ENCODE measurements at places on chromosomes 2 and 18.

- no peak for DNase-seq
These were observed 189.1 kb upstream of the ERBB4 start for GRCh38 chr2:212727751-212728150.

DNA sequence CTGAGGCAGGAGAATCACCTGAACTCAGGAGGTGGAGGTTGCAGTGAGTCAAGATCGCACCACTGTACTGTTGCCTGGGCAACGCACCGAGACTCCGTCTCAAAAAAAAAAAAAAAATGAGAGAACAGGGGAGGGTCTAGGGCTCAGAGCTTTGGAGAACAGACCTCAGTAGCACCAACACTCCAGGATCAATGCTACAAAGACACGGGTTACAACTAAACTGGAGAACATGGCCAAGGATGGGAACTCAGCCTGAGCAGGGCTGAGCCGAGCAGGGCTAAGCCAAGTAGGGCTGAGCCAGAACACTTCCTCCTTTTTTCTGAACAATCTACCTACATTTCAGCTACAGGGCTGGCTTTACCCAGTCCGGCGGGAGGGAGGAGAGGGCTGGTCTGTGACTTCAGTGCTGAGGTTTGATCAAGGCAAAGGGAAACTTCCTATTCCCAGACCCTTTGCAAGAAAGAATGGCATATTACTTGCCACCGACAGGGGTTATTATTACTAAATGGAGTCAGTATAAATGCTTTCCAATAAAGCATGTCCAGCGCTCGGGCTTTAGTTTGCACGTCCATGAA, 2.9 kb upstream of the CASP8 start:
- DNase-seq, result no peak

GRCh38 chr2:58073751-58074150, 27.1 kb downstream of the VRK2 start:
- DNase-seq, result no peak

DNA sequence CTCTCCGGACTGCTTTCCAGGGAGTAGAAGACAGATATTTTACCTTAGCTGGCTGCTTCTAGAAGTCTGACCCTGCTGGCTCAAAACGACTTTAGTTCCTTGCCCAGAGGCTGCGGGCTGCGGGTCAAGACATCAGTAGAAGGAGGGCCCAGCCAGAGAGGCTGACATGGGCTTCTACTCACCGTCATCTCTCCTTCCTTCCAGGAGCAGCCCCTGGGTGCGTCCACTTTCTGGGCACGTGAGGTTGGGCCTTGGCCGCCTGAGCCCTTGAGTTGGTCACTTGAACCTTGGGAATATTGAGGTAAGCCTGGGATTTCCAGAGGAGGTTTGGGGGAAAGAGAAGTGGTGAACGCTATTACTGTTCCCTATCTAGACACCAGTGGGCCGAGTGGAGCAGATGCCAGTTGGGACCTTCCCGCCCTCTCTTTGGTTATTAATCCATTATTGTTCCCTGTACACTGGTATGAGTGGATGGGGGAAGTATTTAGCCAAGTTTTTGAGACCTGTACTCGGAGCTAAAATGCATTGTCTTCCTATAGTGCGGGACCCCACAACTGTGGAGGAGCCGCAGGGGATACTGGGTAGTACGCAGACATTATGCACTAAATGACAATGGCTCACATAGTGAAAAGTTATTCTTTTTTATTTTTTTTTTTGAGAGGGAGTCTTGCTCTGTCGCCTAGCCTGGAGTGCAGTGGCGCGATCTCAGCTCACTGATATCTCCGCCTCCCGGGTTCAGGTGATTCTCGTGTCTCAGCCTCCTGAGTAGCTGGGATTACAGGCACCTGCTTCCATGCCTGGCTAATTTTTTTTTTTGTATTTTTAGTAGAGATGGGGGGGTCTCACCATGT, 26.3 kb upstream of the CASP8 start:
- DNase-seq, result no peak

DNA sequence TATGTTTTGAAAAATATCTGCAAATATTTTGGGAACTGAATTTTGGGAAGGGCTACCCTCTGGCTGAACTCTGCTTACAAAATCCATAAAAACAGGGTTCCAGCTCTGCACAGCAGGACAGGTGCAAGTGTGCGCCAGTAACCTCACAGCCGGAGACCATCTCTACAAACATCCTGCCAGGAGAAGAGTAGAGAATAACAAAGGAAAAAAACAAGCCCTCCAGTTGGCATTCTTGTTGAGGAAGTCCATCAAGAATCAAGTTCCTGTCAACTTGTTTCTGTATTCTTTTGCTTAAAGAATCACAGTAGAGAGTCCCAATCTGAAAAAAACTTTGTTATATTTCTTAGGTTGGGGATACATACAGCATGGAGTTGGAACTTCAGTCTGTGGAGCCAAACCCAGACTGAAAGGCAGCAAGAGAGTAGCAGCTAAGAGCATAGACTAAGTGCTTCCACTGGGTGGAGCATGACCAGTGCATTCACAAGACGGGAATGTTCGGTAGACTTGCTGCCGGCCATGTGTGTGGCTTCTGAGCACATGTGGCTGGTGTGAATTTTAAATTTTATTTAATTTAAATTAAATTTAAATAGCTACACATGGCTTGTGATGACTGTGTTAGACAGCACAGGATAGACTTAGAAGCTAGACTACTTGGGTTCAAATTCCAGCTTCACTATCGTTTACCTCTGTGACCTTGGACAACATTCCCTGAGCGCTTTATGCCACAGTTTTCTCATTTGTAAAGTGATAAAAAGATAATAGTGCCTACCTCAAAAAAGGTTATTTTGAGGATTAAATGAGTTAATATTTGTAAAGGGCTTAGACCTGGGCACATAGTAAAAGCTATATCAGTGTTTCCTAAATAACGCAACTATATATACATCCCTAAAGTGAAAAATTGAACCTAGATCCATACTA, 41.9 kb downstream of the SPTBN1 start:
- peak; percentile 44 for DNase-seq

- no peak for DNase-seq
These were observed 25.2 kb downstream of the PDIA6 start for GRCh38 chr2:10787176-10787968.

GRCh38 chr2:20187331-20187730, 37.6 kb downstream of the SDC1 start:
- DNase-seq, result no peak

- DNase-seq, result no peak
These were observed 67.9 kb downstream of the RHOB start for GRCh38 chr2:20514596-20515269.
